ENCODE measurements at places on chromosomes 6 and 20.
A peak's percentile ranks its signal among the peaks of the same experiment; 100 is the strongest.

- DNase-seq = no peak
Observed at GRCh38 chr6:118889163-118889562, 4.8 kb upstream of the ASF1A start.

DNA sequence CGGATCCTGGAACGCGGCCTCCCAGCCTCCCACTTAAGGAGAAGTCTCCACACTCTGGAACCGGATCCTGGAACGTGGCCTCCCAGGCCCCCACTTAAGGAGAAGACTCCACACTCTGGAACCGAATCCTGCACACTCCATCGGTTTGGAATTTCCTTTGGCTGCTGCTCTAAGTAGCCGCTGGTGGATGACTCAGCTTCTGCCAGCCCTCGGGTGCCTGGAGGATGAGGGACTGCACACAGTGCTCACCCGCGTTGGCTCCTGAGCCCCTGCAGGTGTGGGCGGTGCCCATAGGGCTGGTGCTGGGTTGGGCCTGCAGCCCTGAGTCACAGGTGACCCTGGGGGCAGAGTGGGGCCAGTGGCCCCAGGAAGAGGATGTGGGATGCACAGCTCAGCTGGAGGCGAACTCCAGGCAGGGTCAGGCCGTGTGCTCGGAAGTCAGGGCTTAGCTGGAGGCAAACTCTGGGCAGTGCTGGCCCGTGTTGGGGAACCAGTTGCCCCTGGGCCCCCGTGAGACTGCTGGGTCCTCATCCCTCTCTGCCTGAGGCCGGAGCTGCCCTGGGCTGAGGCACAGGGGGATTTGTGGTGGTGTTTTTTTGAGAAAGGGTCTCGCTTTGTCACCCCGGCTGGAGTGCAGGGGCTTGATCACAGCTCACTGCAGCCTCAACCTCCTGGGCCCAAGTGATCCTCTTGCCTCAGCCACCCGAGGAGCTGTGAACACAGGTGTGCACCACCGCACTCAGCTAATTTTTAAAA is 13.9 kb upstream of the TNFRSF6B start:
- no peak for DNase-seq

DNA sequence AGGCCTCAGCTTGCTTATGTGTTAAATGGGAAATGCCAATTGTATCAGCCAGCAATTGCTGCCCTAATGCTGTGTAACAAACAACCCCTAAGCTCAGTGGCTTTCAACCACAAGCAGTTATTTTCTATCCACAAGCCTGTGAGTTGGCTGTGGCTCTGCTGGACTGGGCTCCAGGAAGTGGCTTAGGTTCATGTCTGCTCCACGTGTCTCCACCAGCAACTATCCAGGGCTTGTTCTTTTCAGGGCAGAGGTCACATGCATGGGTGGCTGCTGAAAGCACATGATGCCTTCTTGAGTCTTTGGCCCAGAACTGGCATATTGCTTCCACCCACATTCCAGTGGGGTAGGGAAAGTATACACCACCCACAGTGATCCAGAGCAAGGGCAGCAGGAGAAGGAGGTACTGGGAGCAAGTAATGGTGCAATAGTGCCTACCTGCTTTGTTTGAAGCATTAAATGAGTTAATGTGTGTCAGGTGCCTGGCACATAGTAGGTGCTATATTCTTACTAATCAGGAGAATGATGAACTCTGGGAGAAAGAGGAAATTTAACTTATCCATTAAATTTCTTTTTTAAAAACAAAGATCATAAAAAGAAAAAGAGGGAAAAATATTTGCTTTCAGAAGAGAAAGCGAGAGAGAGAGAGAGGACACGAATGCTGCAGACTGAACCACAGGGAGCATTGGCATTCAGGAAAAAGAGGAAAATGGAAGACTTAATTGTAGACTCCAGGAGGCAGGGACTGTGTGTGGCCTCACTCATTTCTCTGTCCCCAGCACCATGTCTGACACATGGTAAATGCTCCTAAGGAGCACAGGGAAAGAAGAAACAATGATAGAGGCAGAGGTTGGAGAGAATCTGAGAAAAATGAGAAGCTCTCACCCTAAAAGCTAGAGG is 25.2 kb upstream of the RNF24 start:
- DNase-seq = no peak

GRCh38 chr6:137002505-137002904 is 42.3 kb downstream of the IL20RA start:
- DNase-seq = no peak

DNA sequence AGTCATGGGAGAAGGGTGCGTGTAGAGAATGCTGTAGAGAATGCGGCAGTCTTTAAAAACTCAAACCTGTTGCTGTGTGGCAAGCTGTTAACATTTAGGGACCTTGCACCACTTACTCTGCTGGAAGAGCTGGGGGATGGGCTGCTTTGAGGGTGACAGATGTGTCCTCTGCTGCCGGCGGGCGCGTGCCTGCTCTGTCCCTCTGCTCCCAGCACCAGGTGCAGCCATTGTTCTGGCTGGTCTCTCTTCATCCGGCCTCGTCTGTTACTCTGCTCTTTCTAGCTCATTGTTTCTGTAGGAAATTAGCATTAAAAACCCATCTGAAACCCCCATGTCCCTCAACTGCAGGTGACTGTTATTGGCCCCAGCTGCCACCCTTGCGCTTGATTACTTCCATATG is 78.5 kb downstream of the CBFA2T2 start:
- DNase-seq = peak; percentile 87

DNA sequence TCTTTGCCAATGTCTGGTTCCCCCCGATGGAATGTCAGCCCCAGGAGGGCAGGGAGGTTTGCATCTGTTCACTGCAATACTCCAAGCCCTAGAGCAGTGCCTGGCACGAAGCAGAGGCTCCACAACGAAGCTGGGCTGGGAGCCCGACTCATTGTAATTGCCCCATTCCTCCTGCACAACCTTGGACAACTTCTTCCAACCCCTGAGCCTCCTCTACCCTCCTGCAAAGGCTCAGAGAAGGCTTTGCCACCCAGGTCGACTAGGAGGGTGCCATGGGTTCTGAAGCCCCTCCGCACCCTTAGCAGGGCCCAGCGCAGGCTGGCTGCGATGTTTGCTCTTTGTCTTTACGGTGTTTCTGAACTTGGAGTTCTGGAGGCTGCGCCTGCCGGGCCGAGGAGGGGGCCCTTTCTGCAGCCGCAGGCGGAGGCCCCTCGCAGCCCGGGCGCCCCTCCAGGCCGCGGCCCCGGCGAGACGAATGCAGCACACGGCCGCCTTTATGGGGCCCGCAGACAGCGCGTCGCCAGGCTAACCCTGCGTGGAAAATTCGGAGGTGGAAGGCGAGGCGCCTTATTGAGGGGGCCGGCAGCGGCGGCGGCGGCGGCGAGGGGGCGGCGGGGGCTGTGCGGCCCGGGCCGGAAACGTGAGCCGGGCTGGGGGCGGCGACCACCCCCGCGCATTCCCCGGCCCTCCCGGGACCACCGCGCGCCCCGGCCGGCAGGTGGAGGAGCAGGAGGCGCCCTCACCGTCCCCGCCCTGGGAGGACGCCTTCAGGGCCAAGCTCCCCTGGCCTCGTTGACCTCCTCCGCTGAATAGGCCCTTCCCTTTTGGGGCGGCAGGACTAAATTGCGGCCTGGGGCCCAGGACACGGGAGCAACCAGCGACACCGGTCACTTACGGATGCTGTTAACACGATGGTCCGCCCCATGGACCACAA is 27.0 kb downstream of the SNAI1 start:
- no peak for DNase-seq

- DNase-seq = no peak
Observed at GRCh38 chr6:22003287-22003686, 293.5 kb downstream of the PRL start.

DNA sequence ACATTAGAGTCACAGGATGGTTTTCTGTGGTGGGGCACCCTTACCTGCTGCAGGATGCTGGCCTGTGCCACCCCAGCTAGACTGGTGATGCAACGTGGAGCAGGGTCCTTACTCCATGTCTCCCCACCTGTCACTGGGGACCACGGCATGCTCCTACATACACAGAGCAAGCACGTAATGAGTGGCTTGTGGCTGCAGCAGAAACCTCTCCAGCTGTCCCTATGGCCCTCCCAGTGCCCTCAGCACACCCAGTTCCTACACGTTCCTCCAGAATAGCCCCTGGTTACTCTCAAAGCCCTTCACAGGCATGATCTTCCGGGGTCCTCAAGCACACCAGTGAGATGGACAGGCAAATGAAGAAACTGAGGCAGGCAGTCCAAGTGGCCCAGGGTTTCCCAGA is 3.2 kb upstream of the LSM14B start:
- DNase-seq = no peak

GRCh38 chr6:4114123-4114522 is 21.3 kb downstream of the ECI2 start:
- no peak for DNase-seq

DNA sequence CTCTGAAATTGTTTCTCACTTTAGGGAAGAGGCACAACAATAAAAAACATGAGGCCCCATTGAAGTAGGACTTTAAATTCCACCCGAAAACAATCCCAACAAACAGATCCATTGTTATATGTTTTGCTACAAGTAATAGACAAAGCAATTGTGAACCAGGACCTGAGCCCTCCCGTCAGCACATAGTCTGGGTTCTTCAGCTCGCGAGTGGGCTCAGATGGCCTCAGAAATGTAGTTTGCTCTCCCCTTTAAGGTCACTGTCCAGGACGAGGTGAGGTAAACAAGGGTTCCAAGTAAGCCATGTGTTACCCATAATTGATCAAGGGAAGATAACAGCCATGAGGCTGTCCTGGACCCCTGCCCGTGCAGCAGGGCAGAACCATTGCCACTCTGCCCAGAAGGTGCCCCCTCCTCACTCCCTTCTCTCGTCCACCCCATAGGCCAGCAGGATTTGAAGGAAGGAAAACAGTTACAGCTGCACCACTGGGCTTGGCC is 160.1 kb upstream of the QKI start:
- DNase-seq = no peak

GRCh38 chr20:2363587-2363986 is 17.1 kb upstream of the TGM6 start:
- no peak for DNase-seq

GRCh38 chr20:22918286-22918983 is 116.7 kb upstream of the SSTR4 start:
- DNase-seq = no peak

DNA sequence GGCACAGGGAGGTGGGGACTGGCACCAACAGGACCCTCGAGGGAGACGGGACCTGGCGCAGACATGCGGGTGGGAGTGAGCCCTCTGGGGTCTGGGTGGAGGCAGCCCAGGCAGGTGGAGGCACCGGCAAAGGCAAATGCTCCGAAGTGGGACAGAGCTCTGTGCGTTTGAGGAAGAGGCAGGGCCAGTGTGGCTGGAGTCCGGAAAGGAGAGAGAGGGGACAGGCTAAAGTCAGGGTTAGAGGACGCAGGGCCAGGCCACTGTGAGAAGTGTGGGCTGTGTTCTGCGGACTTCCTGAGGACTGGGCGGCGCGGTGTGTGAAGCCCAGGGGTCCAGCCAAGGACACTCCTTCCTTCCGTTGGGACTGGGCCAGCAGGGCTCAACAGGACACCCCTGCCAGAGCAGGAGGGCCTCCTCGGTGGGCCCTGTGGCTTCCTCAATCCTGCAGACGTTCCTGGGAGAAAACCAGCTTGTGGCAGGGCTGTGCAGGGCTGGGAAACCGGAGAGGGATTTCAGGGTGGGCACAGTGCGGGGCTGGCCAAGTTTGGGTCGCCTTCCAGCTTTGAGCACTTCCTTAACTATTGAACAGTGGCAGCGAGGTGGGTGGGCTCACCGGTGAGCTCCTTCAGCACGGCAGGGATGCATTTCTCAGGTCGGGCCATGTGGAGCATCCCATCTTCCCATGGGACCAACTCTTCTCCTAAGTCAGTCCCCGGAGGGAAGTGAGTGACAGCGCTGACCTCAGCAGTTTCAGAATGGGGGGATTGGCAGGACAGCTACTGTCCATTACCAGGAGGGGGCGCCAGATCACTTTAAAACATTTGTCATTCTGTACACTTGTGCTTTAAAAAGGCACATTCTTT is 22.5 kb downstream of the MOCS3 start:
- peak; percentile 74 for DNase-seq

- no peak for DNase-seq
Observed at GRCh38 chr6:24191346-24191745, 65.3 kb downstream of the NRSN1 start.

DNA sequence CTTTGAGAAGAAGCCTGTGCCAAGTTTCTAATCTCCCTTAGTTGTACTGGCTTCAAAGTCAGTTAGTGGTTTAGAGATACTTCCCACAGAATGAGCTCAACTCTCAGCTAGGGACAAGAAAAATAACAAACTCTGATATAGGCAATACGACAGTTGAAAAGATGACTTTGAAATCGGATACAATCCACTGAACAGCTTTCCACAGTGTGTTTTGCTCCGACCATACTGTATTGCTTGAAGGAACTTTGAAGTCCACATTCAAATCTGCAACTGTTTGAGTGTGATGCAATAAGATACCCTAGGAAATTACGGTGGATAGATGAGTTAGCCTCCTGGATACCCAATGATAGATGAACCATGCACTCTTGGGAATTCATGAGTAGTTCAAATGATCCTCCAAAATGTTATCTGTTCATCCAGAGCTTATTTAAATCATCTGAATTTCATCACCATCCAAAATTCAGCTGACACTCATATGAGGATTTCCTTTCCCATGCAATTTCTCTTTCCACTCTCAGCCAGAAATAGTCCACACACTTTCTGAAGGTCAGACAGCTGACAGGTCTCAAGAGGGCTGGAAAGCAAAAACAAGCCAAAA is 443.8 kb downstream of the HAO1 start:
- DNase-seq = no peak

DNA sequence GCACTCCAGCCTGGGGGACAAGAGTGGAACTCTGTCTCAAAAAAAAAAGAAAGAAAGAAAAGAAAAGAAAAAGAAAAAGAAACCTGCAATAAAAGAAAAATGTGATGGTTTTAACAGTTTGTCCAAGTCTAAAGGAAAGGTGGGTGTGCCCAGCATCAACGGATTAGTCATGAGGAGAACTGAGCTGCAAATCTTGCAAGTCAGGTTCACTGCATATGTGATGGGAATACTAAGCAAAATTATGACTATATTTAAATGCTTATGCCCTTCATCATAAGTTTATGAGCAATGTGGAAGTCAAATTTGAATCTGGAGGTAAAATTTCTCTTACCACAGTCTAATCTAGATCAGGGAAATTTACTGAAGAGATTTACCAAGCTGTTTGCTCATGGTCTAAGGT is 13.1 kb upstream of the CDK19 start:
- DNase-seq = no peak

DNA sequence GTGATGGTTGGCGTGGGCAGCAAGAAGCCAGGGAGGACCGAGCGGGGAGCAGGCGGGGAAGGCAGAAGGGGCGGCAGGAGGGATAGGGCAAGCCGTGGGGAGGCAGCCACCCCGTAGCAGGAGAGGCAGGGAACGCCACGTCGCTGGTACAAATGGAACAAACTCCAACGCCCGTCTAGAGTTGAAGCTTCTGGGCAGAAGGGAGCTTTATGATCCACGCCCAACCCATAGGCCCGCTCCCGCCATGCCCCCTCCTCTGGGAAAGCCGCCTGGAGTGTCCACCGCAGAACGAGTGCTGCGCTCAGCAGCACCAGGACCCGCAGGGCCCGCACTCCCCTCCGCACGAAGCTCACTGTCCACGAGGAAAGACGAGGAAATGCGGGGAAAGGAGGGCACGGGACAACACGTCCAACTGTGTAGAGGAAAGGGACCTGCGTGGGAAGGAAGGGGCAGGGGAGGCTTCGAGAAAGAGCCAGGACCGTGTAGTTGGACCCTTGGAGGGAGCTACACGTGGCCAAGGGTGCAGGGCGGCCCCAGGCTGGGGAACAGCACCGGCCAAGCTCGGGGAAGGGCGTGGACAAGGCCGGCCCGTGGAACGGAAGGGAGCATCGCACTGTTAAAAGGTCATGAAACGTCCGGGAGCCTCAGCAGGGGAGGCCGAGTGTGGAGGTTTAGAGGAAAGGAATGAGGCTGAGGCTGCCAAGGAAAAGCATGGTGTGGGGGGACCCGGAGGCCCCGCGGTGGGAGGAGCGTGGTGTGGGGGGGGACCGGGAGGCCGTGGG is 204.0 kb downstream of the DLL1 start:
- DNase-seq = no peak

- no peak for DNase-seq
Observed at GRCh38 chr20:23027721-23028120, 7.4 kb upstream of the SSTR4 start.
